ENCODE measurements at places on chromosomes 11 and 22.

- no peak for DNase-seq
Measured at GRCh38 chr11:64477675-64478074, 113.3 kb upstream of the SLC22A12 start.

- peak; percentile 67 for DNase-seq
Measured at GRCh38 chr11:72676861-72677341, 2.7 kb upstream of the PDE2A start.

DNA sequence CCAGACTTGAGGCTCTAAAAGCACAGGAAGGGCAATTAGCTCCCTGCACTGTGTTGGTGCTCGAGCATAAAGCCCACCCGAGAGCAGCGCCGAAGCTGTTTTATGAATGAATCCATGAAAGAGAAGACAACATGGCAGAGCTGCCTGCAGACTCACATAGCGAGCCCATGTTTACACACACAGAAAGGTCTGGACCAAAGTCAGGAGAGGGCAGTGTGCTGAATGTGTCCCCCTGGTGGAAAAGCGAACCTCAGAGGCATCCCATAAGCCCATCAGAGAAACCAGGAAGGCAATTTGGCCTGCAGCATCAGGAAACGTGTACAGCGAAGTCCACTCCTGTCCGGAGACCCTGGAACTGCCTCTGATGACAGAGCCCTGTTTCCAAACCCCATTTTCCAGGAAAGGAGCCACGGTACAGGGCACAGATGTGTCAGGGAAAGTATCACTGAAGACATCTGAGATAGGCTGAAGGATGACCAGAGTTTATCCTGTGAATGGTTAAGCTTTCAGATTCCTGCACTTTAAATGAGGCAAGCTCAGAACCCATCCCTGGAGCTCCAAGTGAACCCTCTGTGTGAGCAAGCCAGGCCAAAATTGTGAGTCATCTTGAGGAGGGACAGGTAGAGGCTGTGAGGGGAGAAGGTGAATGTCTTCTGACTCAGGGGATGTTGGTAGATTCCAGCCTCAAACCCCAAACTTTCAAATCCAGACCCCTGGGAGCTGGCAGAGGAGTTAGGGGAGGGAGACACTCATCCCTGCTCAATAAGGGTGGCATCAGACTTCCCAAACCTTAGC lies 36.9 kb downstream of the CHRDL2 start:
- no peak for DNase-seq

DNA sequence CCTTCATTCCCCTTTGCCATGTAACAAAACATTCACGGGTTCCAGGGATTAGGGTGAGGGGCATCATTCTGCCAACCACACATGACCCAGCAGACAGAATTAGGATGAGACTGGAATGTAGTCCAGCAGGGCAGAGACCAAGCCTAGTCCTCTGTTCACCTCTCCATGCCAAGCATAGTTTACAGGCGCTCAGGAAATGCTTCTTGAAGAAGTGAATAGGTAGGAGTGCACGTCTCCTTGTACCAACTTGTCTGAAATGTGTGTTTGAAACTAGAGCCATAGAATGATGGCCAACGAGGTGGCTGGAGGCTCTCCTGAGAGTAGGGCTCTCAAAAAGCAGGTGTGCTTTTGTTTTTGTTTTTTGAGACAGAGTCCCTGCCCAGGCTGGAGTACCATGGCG lies 8.2 kb downstream of the SPINDOC start:
- DNase-seq: no peak

GRCh38 chr11:126433989-126434949 lies 78.8 kb downstream of the ST3GAL4 start:
- no peak for DNase-seq

GRCh38 chr11:108963118-108963517 lies 298.2 kb downstream of the DDX10 start:
- DNase-seq: no peak

DNA sequence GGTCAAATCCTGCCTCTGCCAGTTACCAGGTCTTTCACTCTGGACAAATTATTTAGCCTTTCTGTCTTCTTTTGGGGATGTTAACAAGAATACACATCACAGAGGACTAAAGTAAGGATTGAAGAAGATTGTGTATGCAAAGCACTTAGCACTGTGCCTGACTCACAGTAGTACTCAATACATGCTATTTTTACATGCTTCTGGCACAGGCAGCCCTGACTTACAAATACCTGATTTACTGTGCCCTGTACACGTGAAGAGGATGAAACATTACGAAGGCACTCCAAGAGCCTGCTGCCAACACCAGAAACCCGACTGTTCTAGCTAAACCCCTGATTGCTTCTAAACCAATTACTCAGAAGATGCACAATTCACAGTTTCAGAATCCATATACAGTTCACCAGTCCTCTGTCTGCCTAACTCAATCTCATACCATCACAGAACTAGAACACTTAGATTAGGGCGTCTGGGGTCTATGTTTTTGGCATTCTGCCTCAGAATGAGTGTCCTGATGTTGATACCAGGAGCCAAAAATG lies 300.9 kb upstream of the DDI1 start:
- DNase-seq: no peak

- DNase-seq: no peak
Measured at GRCh38 chr11:7651700-7652099, 21.6 kb downstream of the CYB5R2 start.

GRCh38 chr11:70226183-70226582 lies 23.1 kb downstream of the FADD start:
- no peak for DNase-seq

GRCh38 chr11:122186439-122187080 lies 70.5 kb upstream of the BLID start:
- DNase-seq: no peak

GRCh38 chr22:18121506-18121905 lies 10.9 kb downstream of the TUBA8 start:
- DNase-seq: no peak

- no peak for DNase-seq
Measured at GRCh38 chr22:22838148-22838786, 49.3 kb upstream of the IGLL5 start.

GRCh38 chr22:38948181-38948940 lies 9.0 kb upstream of the APOBEC3A start:
- no peak for DNase-seq

GRCh38 chr22:22369964-22370270 lies 125.3 kb downstream of the VPREB1 start:
- no peak for DNase-seq

DNA sequence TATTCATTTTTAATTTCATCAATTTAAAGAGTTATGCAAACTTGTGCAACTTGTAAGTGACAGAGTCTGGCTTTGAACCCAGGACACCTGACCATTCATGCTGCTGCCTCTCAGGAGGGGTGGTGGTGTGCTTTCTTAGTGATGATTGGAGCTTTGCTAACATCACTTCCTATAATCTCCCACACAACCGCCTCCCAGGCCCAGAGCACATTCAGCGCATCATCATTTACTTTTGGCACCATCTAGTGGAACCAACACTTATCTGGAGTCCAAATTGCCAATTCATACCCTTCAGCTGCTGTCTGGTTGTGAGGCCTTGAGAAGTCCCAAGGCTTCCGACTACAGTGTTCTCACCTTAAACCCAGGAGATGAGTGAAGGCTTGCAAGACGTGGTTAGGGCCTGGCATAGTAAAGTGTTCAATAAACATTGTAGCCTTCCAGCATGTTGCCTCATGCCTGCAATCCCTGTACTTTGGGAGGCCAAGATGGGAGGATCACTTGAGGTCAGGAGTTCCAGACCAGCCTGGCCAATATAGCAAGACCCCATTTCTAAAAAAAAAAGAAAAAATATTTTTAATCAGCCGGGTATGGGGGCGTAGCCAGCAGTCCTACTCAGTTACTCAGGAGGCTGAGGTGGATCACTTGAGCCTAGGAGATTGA lies 1.1 kb upstream of the TTLL1 start:
- DNase-seq: no peak

GRCh38 chr11:4647766-4648165 lies 4.0 kb downstream of the OR51E1 start:
- no peak for DNase-seq

GRCh38 chr11:1226986-1227550 lies 4.2 kb downstream of the MUC5B start:
- DNase-seq: no peak

- no peak for DNase-seq
Measured at GRCh38 chr11:36360826-36361415, 64.8 kb downstream of the PRR5L start.

- DNase-seq: no peak
Measured at GRCh38 chr11:36230779-36231699, 58.2 kb downstream of the COMMD9 start.

- DNase-seq: no peak
Measured at GRCh38 chr22:47598864-47599263, 836.4 kb downstream of the TBC1D22A start.

DNA sequence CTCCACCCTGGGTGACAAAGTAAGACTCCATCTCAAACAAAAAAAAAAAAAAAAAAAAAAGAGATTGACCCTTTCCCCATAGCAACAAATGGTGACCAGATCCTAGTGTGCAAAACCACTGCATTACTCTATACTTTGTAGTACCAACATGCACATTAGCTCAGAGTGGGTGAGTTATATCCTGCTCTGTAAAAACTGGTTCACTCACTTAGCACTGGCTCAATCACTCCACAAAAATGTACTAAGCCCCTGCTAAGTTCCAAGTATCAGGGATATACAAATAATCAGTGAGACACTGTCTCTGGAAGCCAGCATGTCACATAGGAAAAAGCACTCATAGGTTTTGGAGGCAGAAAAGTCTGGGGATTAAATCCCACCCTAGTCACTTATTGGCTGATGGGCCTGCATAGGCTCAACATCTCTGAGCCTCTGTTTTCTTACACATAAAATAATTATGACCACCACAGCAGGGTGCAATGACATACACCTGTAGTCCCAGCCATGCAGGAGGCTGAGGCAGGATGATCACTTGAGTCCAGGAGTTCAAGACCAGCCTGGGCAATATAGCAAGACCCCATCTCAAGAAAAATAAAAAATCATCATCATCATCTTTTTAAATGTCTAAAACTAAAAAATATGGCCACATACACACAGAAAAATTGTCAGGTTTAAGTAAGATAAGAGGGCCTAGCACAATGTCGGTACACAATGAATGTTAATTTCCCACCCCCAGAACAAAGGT lies 11.9 kb downstream of the FAM168A start:
- no peak for DNase-seq

GRCh38 chr11:116657842-116658825 lies 114.7 kb downstream of the BUD13 start:
- no peak for DNase-seq

DNA sequence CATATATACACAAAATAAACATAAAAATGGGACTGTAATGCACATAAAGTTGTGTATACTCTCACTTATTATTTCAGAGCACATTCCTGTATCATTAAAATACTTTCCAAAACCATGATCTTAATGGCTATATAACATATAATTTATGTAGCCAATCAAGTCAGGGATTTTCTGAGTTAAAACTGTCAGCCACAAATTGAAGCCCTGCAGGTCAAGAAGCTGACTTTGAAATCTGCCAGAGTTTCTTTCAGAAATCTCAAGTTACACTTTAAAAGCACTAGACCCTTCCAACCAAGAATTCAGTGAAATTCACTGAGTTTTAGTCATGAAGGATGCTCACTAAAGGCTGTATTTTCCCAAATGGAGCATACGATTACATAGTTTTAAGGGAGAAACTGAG lies 47.6 kb downstream of the PHF21A start:
- no peak for DNase-seq

DNA sequence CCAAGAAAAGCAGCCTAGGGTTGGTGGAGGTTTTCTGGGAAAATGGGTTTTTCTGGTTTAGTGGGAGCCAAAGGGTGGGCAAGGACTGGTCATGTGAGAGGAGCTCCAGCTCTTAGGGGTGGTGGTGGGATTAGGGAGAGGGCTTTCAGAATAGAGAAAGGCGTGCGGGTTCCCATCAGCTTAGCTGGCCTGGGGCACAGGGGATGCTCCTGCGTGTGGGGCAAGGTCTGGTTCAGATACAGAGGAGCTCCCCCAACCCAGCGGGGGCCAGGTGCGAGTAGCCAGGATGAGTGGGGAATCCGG lies 644 bp downstream of the TMEM134 start:
- no peak for DNase-seq

DNA sequence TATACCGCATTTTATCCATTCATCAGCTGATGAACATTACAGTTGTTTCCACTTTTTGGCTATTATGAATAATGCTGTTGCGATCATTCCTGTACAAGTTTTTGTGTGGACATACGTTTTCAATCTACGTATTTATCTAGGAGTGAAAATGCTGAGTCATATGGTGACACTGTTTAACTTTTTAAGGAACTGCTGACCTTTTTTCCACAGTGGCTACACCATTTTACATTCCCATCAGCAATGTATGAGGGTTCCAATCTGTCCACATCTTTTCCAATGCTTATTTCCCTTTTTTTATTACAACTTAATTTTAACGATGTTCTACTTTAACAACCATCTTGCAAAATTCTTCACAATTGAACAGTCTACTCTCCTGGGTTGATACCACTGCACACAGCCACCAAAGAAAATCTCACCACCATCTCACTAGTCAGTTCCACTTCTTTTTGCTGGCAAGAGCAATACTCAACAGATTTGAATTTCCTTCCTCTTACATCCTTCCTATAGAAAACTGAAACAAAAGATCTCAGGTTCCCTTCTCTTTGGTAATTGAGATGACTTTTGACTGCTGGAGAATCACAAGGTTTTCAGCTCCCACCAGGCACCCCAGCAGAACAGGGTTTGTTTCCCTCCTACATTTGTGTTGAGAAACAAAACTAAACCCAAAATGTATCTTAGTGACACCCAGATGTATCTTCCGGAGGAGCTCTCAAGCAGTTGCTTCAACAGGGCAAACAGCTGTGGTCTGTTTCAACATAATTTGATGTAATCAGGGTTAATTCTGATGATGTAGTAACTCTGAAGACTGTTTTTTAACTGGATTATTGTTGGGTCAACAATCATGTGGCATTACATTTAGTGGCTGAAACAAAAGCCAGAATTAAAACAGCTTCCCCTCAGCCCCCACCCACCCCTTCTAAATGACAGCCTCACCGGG lies 7.0 kb upstream of the GAB2 start:
- DNase-seq: no peak

GRCh38 chr11:86809561-86809960 lies 9.2 kb downstream of the PRSS23 start:
- no peak for DNase-seq

DNA sequence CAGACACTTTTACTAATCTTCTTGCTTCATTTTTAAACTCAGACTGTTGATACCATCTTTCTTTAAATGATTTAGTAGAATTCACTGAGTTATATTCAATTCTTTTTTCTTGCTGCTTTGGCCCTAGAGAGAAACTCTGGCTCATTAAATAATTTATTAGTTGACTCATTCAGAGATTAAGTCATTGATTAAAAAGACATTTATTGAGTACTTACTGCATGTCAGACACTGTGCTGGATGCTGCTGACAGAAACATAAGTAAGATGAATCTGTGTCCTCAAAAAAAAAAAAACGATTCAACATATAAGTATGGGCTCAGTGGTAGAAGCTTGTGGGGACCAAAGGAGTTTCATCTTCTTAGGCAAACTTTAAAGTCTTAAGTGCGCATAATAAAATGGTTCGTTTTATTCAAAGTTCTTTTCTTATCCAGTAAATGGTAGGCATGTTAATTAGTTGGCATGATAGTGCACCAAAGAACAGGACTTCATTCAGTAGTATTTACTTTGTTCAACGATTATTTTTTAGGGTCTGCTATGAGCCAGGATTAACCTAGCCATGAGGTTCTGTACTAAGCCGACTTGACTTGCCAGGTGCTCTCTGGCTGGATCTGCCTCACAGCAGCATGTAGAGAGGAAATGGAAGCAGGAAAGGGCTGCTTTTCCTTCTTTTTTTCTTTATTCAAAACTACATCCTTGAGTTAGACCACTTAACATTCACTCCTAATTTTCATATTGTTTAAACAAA lies 281.0 kb upstream of the CTSC start:
- DNase-seq: no peak
